Posterior cingulate gyrus (tissue), 11 donors: ENCODE measurements at places on chromosomes 1 and 21.

DNA sequence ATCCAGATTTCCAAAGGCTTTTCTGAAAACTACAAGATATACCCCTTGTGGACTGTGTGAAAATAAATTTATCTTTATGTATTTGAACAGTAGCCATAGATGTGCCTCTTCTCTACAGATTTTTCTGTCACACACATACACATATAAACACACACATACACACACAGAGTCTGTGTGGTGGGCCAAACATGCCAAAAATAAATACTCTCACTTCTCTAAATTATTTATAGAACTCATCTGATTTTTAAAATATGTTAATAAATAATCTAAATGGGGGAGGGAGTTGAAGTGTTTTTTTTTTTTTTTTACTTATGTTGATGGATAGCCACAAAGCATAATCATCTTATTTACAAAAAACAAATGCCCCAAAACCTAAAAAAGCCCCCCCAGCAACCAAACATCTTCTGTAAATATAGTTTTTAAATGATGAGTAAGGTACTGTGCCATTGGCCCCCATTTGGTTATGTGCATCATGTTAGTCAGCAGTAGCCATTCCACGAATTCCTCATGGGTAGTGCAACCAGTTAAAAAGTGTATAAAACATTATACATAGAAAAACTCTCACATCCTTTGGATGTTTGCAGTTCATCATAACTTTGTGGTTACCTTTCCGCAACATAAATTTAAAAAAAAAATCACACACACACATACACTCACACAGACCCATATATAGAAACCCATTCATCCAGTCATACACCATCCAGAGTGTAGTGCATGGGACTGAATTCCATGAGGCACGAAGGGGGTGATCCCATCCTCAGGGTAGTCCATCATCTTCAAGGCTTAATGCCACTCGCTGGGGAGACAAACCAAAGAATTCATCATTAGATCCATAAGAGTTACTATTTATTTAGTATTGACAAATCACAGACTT lies 8.2 kb upstream of the MAGOH start:
- DNase-seq = no peak

DNA sequence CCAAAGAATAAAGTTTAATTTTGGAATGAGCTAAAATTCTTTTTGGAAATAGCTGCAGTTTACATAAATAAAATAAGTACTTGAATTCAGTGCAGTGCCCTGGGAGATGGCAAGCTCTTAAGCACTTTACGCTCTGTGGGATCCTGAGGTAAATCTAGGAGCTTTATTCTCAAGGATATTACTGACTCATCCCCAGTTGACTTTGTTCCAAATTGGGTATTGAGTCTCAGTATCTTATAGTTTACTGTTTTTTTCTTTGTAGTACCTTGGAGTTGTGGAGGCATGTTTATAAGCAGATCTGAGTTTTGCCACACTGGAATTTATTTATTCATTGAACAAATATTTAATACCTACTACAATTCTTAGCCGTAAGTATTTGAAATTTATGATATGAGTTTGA lies 27.4 kb upstream of the HRNR start:
- DNase-seq = no peak

DNA sequence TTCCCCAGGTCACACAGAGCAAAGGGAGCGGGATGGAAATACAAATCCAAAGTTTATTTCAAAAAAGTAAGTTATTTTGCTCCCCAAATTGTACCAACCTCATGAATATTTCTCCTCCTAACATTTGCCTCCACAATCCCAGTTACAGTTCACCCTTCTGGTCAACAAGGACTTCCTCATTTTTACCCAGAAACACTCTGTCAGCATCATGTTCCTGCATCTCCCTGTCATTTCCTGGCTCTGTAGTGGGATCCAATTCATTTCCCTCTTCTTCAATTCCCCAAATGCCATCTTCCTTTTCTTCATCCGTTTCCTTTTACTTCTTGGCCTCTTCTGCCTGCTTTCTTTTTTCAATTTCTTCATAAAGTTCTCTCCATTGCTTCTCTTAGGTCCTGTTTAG lies 32.0 kb upstream of the EPS15 start:
- DNase-seq = no peak

DNA sequence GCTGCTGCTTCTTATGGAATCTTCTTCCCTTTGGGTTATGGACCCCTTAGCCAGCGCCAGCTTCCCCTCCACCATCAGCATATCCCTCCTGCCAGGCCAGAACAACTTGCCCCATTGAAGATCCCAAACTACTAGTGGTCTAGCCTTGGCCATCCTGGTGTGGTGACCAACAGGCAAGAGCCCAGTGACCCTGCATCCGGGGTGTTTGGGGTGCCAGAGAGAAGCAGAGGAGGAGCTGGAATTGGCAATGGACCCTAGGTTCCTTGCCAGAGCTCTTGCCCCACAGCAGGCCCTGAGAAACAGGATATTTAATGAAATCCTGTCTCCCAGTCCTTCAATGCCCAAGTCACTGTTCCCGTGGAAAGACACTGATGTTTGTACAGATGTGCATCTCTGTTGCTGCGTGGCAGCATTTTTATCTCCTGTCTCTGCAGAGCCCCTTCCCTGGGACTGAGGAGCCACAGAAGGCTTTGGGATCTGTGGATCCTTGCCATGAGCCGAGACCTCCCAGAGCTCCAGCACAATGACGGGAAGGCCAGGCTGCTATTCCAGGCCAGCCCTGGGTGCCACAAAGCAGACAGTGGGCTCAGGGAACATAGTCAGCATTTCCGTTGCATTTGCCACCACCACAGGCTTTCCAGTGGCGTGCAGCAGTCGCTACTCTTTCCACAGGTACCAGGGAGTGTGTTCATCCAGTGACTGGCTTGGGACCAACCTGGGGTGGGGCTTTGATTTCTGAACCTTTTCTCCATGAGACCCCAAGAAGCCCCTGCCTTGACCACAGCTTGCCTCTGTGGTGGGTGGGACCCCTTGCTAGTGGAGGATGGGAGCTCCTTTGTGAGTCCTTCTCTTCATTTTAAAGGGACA lies 21.6 kb downstream of the NAV1 start:
- no peak for DNase-seq

DNA sequence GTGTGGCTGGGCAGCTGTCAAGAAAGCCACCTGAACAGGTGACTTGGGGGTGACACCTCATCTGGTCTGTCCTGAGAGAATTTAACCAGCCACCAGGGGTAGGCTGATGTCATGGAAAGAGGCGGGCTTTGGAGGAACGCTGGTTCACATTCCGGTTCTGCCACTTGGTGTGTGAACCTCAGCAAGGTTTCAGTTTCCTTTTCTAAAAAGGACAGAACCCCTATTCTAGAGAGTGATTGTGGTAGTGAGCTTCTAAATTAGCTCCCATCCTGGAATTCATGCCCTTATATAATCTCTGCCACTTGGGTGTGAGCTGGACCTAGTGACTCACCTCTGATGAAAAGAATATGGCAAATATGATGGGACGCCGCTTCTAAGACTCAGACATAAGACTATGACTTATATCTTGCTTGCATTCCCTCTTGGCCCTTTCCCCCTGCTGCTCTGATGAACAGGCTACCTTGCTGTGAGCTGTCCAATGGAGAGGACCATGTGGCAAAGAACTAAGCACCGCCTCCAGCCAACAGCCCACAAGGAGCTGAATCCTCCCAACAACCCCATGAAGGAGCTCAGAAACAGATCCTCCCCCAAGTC lies 332.1 kb downstream of the RRAGC start:
- DNase-seq = no peak

- no peak for DNase-seq
Measured at GRCh38 chr1:200029822-200030152, 2.3 kb downstream of the NR5A2 start.

DNA sequence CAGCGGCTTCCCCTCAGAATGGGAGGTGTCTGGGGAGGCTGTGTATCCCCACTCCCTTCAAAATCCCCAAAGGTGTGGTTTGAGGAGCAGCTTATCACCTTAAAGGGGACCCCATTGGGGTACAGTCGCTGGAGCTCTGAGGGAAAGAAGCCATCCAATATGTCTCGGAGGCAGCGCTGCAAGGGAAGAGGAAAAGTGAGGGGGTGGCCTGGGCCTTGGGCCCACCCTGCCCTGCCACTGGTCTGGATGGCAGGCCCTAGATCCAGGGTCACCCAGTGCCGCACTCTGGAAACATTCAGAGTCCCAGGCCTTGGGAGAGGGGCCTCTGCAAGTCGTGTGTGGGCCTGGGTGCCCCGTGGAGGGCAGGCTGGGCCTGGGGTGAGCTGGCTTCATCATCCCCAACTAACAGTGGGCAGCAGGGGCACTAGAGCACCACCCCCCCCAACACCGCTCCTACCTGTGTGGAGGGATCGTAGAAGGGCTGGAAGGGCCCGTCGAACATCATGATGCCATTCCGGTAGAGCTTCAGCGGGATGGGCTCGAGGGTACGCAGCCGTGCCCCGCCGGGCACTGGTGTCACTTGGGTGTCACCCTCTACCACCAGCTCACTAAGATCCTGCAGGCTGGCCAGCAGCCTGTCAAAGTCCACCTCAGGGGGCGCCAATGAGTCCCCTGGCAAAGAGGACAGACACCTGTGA lies 5.6 kb downstream of the SH3BGRL3 start:
- DNase-seq = peak; percentile 64

- DNase-seq = no peak
Measured at GRCh38 chr21:31725202-31725839, 6.6 kb downstream of the SCAF4 start.

DNA sequence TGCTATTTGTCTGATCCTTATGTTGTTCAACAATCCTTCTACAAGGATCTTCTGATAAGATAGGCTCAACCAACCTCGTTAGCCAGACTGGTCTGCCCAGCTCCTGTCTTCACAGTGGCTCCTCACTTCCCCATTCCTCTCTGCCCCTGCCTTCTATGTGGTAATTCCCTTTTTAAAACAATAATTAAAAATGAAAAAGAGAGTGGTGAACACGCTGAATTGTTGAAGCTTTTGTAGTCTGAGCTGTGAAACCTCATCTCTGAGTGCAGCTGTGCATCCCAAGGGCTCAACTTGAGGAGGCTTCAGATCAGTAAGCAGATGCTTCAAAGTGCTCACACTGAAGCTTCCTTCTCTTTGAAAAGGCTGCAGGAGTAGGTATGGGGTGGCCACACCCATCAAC lies 70.7 kb upstream of the JUN start:
- no peak for DNase-seq

DNA sequence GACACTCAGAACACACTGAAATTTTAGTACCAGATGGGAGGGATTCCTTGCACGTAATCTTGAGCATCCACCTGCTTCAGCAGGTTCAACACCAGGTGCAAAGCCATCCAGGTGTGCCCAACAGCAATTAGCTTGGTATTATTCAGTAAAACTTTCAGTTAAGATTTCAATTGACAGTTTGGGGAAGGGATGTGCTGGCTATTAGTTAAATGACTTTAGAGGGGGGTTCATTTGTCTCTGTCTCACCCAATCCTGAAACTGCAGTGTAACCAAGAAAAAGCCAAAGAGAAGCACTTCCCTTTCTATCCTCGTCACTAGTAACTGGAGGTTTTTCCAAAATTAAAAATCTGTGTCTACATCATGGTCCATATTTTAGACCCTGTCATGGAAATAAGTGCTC lies 90.9 kb downstream of the PIK3R3 start:
- DNase-seq = no peak

GRCh38 chr1:113178106-113178505 lies 105.1 kb downstream of the LRIG2 start:
- DNase-seq = no peak

DNA sequence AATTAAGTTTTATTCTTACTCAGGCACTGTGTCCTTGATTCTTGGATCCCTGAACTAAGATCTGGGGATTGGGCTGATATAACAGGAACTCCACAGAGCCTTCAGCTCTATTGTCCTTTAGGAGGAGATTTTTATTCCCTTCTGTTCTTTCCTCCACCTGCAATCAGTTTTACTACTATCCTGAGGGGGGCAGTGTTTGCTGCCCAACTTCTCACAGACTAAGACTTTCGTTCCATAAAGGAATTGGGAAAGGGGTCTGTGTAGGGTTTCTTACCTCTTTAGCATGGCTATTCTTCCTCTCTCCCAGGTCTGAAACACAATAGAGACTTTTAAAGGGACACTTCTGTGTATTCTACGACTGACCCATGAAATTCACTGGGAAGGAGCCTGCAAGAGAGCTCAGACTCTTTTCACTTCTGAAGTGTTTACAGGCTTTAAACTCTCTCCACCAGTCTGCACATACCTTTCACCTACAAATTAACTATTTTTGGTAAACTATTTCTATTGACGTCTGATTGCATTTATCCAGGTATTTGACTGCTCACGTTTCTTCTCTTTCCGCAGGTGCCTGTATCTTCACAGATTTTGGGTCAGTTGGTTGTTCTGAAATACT lies 103.3 kb upstream of the DEPDC1 start:
- no peak for DNase-seq

GRCh38 chr1:77655431-77655974 lies 27.0 kb downstream of the ZZZ3 start:
- no peak for DNase-seq

- DNase-seq = no peak
Measured at GRCh38 chr1:154744352-154745035, 125.6 kb downstream of the KCNN3 start.

DNA sequence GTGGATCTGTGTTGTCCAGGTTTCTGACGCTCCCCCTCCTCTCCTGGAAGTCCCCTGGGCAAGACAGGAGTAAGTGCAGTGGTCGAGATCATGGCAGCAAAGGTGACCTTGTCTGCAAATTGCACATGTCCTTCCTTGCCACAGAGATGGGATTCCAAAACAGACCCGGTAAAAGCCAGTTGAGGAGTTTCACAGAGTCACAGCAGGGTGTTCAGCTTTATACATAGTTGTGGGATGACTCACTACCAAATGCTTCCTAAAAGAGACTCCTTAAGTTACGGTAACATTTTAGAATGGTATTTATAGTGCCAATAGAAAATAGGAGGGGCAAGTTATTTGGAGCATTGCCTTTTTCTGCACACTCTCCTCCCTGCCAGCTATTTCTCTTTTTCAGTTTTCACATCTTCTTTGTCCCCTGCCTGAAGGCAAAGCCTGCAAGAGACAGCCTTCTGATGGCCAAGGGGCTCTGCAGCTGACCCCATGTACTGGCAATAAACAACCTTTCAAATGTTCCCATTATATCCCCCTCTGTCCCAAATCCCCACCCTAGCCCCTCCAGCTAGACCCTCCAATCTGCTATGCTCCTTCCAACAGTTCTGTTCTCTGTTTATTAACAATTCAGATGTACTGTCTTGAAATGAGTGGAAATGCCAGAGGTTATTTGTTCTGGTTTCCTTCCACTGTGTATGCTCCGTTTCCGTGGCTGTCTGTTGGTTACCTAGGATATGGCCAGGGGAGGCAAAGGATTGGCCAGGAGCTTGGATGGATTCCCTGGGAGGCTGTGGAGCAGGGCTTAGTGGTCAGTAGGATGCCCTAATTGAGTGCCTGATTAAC lies 115.0 kb downstream of the TGFB2 start:
- DNase-seq = peak; percentile 18

DNA sequence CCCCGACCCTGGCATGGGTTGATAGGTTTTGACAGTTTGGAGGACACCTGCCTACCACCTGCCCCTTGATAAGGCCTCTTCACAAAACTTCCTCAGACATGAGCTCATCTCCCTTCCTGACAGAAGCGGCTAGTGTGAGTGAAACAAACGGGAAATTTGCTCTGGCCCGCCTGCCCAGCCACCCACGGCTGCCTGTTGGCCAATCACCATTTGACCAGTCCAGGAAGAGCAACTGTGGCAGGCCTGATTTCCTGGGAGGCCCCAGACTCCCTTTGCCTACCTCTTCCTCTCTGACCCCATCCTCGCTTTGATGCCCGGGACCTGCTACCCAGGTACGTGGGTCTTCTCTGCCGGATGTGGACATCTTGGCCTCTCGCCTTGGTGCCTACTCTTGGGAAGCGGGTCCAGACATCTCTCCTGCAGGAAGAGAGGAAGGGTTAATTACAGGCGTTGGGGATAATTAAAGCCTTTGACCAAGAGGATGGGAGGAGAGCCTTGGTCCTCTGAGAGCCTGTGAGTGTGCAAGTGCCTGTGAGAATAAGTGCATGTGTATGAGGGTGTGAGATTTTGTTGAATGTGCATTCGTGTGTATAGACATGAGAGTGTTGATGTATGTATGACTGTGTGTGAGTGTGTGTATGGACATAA lies 1.1 kb upstream of the EPHA2 start:
- DNase-seq = no peak
